ENCODE measurements at places on chromosomes 7 and 10. TPM values are rescaled to one million over a fixed set of nuclear protein-coding genes. Genes with fewer than 3 reads are reported as not detected.

Gene C10orf62
- total RNA-seq = not detected

Gene THSD7A
- total RNA-seq = 4.0 TPM

DNA sequence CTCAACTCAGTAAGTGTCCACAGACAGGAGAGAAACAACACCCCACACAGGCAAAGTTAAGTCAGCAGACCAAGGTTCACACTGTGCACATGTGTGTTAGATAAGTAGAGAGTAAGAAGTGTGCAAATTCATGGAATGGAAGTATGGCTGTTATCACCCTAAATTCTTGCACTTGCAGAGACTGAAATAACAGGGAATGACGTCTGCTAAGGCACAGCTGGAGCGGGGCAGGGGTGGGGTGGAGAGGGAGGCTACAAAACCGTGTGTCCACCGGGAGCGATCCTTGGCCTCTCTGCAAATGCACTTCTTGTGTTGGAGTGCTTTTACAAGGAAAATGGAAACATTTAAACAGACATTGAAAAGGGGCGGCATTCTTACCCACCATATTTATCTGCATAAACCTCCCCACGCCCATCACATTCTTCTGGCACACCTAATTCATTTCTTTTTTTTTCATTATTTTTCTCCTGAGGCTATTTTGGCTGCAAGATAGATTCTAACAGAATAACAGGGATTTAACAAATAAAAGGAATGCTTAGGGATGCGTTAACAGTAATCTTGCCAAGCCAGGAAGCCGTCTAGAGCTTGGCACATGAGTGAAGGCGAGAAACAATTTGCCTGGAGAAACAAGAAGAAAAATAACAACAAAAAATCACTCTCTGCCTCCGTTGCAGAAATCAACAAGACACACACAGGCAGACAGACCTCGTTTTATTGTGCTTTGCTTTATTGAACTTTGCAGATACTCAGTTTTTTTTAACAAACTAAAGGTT is 30.1 kb downstream of the TNS3 start:
- DNase-seq = no peak

- DNase-seq = no peak
These were observed 126.3 kb downstream of the WDR37 start for GRCh38 chr10:1182280-1183032.

Gene TACC2
- 26.1 TPM for total RNA-seq

Gene OAT
- total RNA-seq = 160 TPM
